ENCODE measurements at places on chromosomes 4 and X.
A peak's percentile ranks its signal among the peaks of the same experiment; 100 is the strongest.

- no peak for DNase-seq
Measured at GRCh38 chr4:33381816-33382215, 2661.6 kb downstream of the PCDH7 start.

DNA sequence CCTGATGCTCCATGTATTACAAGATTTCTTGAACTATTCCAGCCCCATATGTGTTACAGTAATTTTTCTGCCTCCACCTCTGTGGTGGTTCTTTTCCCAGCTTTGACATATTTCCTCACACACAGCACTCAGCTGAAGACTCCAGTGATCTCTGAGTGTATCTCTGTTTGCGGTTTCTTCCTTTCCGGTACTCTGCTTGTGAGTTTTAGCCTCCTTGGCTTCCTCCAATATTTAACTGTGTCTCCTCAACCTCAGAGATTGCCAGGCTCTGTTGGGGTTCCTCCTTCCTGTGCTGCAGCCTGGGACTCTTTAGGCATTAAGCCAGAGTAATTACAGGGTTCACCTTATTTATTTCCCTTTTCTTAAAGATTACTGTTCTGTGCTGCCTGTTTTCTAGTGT lies 73.2 kb downstream of the NFKB1 start:
- DNase-seq: no peak

DNA sequence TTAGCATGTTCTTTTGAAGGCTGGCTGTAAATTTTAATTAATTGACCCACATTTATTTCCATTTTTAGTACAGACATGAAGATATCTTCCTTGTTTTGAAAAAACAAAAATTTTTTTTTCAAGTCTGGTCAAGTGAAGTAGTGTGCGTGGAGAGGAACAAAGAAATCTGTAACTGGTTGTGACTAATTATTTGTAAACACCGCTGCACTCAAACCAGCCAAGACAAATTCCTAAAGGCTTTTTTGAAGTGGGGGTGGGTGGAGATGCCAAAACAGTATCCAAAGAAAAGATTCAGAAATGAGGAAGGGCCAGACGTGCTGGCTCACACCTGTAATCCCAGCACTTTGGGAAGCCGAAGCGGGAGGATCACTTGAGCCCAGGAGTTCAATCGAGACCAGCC lies 88.3 kb downstream of the SHROOM2 start:
- DNase-seq: no peak

DNA sequence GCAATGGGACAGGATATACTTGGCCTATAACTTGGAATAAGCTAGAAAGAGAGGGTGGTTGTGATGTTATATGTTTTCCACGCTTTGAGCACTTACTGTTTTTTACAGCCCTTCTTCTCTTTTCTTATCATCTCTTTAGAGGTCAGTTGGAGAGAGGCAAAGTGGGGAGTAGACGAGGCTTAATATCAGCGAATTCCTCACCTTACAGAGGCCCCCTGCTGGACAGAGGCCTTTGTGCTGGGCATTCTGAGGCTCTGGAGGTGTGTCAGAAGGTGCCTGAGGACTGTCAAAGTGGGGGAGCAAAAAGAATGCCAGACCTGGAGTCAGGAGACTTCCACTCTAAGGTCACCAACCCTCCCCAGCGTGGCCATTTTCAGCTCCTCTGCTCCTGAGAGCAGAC lies 42.5 kb downstream of the MAMLD1 start:
- no peak for DNase-seq

- DNase-seq: no peak
Measured at GRCh38 chrX:7638078-7638710, 204.8 kb upstream of the VCX start.

- DNase-seq: no peak
Measured at GRCh38 chrX:115560211-115560977, 580 bp upstream of the PLS3 start.

- DNase-seq: no peak
Measured at GRCh38 chrX:21972721-21973120, 32.2 kb downstream of the SMS start.

DNA sequence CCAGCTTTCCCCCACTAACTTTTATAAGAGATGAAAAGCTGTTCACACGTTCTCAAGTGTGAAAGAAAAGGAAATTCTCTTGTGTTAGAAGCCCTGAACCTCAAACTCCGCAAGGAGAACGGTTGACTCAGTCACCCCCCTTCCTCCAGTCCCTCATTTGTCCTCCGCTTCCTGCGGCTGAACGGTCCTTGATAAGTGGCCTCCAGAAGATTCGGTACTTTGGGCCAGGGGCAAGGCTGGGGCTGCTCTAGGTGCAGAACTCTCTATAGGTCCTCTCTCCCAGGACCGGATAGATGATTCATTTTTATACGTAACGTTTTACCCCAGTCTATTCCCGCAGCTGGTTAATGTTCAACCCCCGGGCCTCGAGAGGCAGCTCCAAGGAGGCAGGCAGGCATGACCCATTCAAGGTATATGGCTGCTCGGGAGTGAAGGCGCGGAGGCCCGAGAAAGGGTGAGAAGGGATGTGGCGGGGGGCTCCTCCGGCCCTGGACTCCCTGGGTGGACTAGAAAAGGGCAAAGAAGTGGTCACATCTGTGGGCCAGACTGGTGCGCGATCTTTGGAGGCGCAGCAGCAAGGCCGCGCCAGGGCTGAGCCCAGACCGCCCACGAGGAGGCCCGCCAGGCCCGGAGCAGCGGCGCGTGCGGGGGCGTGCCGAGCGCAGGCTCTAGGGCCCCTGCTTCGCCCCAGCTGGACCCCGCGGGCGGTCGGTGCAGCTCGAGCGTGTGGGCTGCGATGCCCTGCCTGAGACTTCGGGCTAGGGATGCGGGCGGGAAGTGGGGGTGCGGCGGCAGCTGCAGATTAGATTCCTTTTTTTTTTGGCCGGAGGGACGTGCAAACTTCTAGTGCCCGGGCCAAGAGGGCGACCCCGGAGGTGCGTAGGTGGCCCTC lies 11.7 kb downstream of the PITX2 start:
- no peak for DNase-seq

DNA sequence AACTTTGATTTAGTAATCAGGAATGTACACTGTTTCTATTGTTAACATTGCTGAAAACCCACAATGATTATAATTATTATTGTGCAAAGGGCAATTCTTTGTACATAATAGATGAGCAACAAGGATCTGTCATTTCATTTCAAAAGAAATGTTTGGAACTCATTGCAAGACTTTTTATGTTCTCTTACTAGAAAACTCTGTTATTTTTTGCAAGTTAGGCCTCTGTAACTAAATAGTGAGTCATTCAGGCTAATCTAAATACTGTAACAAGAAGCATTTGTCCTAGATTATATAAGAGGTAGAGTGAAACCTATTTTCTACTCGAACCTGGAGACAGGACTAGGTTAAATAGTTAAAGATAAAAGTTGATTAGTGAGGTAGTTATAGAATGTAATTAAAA lies 93.2 kb upstream of the FAM47B start:
- DNase-seq: no peak

DNA sequence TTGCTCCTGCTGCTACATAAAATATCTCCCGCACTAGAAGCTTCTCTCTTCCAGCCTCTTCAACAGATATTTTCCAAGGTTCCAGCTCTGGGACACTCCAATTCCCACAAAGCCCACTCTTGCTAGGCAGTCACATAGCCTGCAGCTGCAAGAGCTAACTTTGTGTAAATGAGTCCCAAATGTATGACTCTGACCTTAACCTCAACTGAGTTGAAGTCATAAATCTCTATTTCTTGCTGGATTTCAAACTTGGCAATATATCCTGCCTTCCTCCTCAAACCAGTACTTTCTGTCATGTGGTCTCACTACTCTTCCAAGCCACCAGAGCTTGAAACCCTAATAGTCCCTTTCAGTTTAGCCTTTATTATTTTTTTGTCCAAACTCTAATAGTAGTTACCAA lies 315.4 kb upstream of the GRIA3 start:
- DNase-seq: no peak

DNA sequence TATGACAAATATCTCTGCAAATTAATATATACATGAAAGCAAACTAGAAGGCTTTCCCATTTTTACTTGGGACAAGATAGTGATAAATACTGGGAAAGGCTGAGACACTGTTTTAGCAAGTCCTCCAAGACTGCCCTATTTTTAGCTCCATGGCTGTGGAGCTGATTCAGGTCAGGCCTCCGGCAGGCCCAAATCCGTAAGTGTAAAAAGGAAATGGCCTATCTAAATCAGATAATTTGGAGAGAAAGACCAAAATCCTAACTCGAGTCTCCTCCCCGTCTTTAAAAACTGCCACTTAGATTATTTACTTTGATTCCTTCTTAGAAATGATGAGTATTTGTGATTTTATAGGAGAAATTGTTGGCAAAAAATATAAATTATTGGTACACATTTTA lies 2.9 kb downstream of the OTUD4 start:
- no peak for DNase-seq

DNA sequence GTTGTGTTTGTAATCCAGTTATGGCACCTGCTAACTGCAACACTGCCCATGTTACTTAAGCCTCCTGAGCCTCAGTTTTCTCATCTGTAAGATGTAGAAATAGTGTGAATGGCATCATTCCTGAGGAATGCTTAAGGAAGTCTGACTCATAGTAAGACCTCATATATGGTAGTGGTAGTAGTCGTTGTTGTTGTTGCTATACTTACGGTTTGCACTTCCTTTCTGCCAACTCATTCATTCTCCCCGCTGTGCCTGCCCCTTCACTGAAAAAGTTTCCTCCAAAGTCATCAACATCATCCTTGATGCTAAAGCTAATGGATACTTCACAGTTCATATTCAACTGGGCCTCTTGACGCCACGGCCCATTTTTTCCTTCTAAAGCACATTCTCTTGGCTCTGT lies 54.2 kb upstream of the SPANXN3 start:
- no peak for DNase-seq

GRCh38 chr4:124431653-124432192 lies 280.8 kb downstream of the ANKRD50 start:
- no peak for DNase-seq

DNA sequence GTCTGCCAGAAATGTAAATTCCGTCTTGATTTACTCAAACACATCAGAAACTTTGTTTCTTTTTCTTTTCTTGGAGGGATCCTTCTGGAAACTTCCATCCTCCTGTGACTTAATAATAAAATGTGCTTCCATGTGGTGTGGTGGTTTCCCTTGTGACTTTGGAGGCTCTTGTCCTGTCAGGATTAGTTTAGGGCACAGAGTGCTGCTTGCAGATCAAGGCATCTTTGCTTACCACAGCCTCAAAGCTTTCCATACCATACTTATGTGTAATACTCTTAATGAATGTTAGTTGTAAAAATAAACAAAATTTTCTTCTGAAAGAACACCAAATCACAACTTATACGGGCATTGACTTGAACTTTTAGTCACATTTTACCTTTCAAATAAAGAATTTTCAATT lies 27.4 kb downstream of the GBA3 start:
- DNase-seq: no peak

DNA sequence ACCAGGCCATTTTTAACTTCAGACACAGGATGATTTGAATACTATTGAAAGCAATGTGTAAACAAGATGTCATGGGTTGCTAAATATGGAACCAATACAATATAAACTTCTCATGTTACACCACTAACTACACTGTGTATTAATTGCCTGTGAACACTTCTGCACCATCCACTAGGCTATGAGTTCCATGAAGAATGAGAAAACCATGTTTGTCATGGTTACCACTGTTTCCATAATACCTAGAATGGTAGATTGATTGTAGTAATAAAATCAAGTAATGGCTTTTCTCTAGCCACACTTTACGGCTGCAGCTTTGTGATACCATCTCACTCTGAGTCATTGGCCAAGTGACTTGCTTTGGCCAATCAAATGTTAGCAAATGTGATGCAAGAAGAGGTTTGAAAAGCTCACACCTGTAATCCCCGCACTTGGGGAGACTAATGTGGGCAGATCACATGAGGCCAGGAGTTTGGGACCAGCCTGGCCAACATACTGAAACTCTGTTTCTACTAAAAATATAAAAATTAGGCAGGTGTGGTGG lies 19.9 kb upstream of the CYBB start:
- DNase-seq: peak; percentile 21

DNA sequence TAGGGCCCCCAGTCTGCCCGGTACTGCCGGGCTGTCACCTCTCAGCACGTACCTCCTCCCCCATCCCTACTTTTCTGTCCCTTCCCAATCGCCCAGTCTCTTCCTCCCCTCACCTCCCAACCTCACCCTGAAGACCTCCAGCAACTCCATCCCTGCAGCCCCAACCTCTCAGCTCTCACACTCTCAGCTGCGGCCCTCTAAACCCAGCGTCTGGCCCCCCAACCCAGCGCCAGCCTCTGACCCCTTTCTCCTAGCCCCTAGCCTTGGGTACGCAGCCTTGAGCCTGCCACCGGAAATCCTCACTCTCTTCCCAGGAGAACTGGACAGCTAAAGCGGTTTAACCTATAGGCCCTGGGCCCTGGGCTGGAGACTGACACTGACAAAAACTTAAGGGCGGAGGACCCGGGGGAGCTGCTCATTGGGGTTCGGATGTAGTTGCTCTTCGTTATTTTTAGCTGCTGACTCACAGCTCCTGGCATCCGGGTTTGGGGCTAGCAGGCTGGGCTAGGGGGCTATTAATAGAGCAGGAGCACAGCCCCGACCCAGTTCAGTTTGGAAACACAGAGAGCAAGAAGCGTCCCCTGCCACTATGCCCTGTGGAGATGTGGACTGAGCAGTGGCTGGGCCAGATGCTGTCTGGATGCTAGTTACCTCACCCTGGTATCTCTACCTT lies 9.6 kb upstream of the DLG3 start:
- no peak for DNase-seq

DNA sequence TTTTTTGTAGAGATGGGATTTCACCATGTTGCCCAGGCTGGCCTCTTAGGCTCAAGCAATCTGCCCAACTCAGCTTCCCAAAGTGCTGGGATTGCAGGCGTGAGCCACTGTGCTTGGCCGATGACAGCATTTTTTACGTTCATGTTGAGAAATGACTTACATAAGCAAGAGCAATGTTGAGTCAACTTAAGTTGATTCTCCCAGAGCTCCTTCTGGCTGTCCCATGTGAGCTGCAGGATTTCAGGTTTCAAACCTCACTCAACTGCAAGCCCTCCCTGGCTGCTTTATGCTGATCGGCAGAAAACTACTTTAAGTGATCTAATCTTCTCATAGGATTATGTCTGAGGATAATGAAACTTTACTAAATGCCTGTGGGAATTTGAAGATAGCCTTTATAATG lies 86.8 kb downstream of the GC start:
- DNase-seq: no peak
